Fibroblast of skin of left biceps (primary cell): ENCODE measurements at places on chromosomes 3 and 15.

DNA sequence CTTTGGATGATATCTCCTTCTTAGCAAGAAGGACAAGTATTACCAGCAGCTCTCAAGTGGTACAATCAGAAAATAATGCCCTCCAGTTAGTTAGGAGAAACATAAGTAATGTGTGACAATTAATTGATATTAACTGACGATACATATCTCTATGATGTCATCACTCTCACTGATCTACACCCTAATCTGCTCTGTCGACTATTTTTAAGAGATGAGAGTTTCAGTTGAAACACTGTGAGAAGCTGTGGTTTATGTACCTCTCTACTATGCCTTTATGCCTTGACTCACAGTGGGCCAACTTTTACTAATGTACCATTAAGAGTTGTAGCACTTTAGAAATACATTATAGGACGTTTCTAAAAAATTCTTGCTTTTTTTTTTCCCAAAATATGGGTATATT lies 8.6 kb downstream of the CEP152 start:
- no peak for DNase-seq

DNA sequence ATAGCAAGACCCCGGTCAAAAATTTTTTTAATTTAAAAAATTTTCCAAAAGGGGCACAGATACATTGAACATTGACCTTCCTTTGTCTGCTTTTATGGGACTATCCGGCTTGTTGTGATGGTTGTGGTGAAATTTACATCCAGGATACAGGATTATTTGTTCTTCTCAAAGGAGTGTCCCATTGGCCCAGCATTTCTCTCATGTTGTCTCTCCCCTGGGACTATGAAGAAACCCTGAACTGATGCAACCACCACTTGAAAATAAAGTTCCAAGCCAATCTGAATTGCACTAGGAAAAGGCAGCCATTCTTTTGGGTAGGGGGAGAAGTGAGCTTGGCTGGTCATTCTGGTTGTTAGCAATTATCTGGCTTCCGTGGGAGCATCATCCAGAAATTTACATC lies 58.4 kb downstream of the PPARG start:
- DNase-seq = no peak

- DNase-seq = no peak
Observed at GRCh38 chr15:89576417-89576773, 1.1 kb downstream of the TICRR start.

- DNase-seq = no peak
Observed at GRCh38 chr3:99248130-99248529, 346.6 kb upstream of the DCBLD2 start.

- DNase-seq = peak; percentile 89
Observed at GRCh38 chr3:17055374-17056276, 170.9 kb downstream of the PLCL2 start.

- DNase-seq = no peak
Observed at GRCh38 chr3:14698601-14699244, 23.8 kb downstream of the C3orf20 start.

GRCh38 chr3:158312560-158313141 lies 202.8 kb downstream of the RSRC1 start:
- no peak for DNase-seq

- DNase-seq = no peak
Observed at GRCh38 chr3:97979610-97980009, 7.4 kb upstream of the RIOX2 start.

DNA sequence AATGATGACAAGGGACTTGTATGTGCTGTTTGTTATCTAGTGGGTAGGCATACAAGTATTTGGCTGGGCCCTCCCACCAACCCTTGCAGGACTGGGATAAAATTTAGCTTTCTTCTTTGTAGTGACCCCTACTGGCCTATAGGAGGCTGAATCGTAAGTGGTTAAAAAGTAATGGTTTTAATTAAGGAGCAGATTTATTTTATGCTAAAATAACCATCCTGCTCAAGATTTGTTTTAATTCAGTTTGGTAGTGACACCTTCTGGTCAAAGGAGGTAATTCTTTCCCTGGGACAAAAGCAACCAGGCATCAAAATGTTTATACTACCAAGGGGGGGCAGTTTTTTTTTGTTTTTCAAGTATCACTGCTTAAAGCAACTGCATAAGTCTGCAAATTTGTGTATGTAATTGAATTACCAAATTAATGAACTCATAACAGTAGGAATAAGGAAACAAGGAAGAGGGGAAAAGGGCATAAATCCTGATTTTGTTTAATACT lies 70.7 kb downstream of the TOP2B start:
- DNase-seq = peak; percentile 63

DNA sequence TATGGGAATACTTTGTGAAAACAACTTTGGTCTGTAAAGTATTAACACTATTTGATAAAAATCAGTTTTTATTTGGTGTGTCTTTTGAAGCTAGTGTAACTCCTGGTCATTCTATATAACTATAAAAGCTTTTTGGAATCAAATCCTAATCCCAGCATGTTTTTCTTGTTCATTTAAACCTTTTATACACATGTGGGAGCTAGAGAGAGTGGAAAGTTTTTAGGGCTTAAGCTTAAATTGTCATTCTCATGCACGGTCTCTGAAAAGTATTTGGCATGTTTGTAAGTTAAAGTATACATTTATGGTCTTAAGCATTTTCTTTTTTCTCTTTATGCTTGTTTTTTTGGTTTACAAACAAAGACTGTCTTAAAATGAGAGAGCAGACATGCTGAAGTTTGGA lies 83.4 kb upstream of the RARB start:
- DNase-seq = no peak

GRCh38 chr15:27059610-27060202 lies 88.7 kb downstream of the GABRG3 start:
- peak; percentile 6 for DNase-seq

DNA sequence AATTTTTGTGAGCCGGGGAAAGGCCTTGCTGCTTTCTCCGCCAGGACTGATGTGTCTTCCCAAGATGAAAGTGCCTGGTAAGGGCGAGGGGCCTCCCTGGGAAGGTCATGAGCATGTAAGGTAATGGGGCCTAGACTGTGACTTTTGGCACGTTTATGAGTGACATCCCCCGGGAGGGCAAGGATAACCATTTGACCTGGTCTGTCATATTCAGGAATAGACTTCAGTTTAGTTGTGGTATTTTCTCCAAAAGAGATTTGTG lies 631 bp upstream of the CNBP start:
- no peak for DNase-seq

GRCh38 chr3:168087539-168087938 lies 8.2 kb downstream of the GOLIM4 start:
- no peak for DNase-seq

- DNase-seq = no peak
Observed at GRCh38 chr3:14823910-14824629, 5.3 kb downstream of the FGD5 start.

GRCh38 chr15:29344474-29344873 lies 74.9 kb upstream of the NSMCE3 start:
- no peak for DNase-seq

- no peak for DNase-seq
Observed at GRCh38 chr3:190773948-190774347, 88.5 kb downstream of the GMNC start.

DNA sequence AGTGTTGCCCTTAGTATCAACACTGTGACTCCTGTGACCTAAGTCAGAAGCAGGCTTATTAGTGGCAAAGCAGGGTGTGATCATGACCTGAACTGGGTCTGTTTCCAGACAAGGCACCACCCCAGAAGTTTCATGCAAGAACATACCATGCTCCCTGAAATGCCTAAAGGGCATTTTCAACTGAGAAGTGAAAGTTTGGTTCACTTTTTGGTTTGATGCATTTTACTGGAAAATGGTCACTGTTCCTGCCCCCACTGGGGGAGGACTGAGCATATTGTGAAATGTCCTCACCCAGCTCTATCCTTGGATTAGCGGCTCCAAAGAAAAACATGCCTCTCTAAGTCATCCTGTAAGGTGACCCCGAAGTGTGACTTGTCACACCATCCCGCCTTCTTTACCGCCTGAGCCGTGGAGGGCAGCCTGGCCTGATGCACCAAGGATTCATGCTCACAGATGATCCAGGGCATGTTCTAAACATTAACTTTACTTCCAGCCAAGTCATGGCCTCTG lies 3.1 kb upstream of the FAM240A start:
- DNase-seq = no peak

- DNase-seq = no peak
Observed at GRCh38 chr3:184361932-184362667, 590 bp downstream of the POLR2H start.

DNA sequence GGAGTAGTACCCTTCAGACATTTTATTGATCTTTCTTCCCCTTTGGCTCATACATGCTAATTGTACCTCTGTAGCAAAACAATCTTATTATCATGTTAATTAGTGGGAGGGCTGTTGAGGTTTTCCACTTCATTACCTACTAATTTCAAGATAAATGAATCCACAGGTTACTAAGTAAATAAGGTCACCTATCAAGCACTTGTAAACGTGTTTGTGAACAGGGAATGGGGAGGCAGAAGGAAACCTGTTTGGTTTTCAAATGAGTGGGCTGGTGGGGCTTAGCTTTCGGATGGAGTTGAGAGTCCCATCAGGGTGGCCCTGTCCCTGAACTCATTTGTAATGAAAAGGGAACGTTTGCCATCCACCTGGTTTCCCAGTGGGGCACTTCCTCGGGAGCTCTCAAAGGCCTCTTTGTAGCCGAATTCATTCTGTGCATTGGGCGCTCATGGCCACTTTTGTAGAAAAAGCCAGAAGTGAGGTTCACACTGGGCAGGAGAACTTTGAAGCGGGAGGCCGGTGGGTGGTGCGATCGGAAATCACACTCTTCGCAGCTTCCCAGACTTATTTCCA lies 419.8 kb upstream of the NR2F2 start:
- DNase-seq = no peak

DNA sequence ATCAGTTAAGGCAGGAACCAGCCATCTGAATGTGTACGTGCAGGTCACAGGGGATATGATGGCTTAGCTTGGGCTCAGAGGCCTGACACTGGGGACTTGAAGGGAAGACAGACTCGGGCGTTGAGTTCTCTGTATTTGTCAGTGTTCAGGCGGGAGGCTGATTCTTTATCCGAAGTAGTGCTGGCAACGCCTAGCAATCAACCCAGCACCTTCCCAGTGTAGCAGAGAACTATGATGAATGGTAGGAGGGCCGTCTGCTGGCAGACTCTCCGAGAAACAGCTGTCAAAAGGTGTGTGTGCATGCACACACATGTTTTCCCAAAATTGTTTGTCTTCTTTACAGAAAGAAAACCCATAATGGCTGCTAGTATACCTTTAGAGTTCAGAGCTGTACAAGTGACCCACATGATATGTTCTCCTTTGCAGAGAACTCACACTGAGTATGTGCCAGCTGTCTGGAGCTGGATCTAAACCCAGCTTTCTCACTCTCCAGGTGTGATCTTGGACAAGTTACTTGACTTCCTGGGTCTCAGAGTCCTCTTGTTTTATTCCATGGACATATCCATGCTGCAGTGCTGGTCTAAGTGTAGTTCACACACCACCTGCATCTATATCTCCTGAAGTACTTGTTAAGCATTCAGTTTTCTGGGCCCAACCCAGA lies 74.5 kb upstream of the LARS2 start:
- no peak for DNase-seq

DNA sequence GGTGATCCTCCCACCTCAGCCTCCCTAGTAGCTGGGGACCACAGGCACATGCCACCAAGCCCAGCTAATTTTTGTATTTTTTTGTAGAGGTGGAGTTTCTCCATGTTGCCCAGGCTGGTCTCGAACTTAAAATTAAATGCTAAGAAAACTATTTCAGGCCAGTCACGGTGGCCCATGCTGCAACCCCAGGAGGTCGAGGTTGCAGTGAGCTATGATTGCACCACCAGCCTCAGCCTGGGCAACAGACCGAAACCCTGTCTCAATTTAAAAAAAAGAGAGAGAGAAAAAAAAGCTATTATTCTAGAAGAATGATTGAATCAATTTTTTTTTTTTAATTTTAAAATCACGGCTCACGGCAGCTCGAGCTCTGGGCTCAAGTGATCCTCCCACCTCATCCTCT lies 4.7 kb downstream of the SLC51A start:
- no peak for DNase-seq

DNA sequence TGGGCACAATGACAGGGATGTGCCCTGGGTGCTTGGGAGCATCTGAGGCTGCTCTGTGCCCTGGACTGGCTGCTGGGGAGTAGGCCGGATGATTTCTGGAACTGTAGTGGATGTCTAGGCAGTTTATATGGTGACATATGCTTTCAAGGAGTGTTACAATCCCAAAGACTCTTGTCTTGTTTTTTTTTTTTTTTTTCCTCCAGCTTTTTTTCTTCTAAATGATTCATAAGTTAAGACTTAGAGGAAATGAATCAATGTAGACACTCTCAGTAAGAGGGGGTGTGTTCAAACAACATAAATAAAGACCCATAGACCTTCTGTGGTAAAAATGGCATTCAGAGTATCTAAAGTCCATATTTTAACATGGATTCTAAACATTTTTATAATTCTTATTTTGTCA lies 706.1 kb upstream of the GOLIM4 start:
- peak; percentile 65 for DNase-seq

DNA sequence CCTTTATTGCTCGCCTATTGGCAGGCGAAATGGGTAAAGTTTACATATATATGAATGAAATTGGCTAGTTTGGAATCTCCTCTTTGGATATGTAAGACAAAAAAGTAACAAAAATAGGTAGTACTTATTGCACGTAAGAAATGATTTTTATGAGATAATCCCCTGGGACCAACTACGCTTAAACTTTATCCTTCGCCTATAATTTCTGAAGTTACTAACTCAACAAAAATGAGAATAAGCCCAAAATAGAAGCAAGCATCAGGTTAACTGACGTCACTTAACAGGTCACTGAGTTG lies 438 bp upstream of the SLC49A4 start:
- no peak for DNase-seq

- no peak for DNase-seq
Observed at GRCh38 chr3:25429361-25430286, 1.6 kb downstream of the RARB start.

DNA sequence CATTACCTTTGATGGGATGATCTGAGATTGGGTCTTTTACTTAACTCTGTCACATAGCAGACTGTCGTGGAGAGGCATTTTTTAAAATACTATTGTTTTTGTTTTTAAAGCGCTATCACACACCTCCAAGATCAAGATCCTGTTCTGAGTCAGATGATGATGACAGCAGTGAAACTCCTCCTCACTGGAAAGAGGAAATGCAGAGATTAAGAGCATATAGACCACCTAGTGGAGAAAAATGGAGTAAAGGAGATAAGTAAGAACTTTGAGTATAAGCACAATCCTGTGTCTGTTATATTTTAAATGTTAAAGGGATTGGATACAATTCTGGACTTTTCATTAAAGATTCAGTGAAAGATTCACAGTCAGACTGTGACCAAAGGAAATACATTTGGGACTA lies 18.4 kb upstream of the ZBTB47 start:
- no peak for DNase-seq

GRCh38 chr3:120604382-120604781 lies 8.2 kb downstream of the NDUFB4 start:
- DNase-seq = no peak

GRCh38 chr15:99565049-99565298 lies 810 bp upstream of the MEF2A start:
- DNase-seq = no peak

DNA sequence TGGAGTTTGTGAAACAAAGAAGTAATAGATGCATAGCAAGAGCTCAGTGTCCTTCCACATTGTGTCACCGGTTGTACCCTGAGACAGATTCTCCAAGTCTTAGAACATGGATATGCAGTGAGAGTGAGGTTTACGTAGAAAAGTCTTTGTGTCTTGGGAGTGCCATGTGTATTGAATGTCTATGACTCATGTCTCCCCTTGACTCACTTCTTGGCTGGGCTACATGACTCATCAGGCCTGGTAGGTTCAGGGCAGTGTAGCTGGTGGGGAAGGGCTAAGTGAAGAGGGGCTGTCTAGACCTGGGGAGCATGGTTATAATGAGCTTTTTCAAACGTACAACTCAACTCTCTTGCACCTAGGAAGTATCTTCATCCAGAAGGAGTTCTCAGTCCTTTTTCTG lies 167.4 kb downstream of the GAP43 start:
- DNase-seq = peak; percentile 76

- DNase-seq = no peak
Observed at GRCh38 chr15:76576523-76577279, 240.1 kb downstream of the ISL2 start.
